Right hindlimb (tissue), 1 donor: ENCODE measurements at places on chromosomes 13 and 19.

- no peak for DNase-seq
Observed at GRCh38 chr13:91126806-91127205, 220.7 kb upstream of the MIR17HG start.

DNA sequence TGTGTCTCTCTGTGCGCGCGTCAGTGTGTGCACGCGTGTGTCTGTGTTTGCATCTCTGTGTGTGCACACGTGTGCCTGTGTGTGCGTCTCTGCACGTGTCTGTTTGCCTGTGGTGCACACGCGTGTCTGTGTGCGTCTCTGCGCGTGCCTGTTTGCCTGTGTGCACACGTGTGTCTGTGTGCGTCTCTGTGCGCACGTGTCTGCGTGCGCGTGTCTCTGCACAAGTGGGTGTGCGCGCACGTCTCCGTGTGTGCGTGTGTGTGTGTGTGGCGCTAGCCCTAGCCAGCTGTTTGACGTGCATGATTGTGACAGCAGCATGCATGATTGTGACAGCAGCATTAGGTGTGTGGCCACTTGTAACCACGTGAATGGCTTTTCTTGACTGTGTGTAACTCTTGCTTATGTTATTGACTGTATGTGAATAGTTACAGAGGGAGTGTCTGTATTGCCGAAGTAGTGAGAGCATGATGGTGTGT lies 31.1 kb downstream of the ZNF146 start:
- no peak for DNase-seq

GRCh38 chr13:41025518-41025917 lies 6.4 kb upstream of the ELF1 start:
- DNase-seq = no peak

DNA sequence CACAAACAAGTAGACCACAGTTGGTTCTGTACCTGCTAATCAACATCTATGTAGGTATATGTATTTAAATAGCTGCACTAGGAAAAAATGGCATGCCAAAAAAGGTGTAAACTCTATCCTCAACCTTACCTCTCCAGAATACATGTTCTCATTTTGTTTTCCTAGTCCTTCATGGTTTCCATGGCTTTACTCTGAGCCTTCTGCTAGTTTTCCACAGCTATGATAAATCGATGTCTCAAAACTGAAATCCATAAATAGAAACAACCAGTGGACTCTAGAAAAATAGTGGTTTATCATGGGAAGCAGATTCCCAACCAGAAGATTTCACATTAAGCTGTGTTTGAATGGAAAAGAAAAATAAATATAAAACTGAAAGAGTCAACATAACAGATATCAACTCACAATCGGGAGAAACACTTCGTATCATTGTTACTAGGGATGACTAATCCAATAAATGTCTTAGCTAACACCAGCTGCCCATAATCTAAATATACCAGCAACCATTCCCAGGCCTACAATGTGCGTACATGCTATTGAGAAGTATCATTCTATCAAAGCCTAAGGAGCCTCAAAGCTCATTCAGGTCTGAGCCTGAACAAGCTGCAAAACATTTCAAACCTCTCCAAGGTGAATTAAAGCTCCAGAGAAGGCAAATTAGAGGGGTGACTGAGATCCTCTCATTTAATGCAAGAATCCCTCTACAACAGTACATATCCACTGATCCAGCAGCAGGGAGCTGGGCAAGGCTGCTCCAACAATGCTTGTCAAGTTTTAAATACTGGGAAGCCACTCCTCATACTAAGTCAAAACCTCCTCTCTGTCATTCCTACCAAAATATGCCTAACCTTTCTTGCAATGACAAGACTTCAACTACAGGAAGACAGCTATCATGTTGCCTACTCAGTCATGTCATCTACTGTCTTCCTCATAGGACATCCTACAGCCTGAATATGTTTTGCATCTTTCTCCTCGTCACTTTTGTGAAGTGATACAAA lies 90.2 kb downstream of the KCTD12 start:
- no peak for DNase-seq

GRCh38 chr13:91168386-91168711 lies 179.1 kb upstream of the MIR17HG start:
- DNase-seq = no peak

DNA sequence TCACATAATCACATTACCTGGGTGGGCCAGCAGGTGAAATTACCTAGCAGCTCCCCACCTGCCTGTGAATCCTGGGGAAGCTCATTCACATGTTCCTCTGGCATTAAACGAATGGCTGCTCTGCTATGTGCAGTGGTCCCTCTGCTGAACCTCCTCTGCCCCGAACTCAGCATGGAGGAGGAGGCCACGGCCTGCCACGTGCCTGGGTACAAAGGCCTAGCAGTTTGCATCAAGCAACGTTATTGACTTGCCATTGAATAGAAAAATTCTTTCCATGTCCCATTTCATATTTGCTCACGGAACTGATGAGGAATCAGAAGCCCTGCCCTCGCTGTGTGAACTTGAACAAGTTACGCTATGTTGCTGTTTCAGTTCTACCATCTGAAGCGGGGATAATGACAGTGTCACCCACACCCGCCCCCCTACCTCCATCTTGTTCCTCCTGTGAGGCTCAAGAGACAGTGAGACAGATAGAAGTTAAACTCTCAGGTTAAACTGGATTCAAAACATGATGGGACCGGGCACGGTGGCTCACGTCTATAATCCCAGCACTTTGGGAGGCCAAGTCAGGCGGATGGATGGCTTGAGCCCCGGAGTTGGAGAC lies 25.3 kb downstream of the SLC7A1 start:
- DNase-seq = no peak
